GM12865 (cell line): ENCODE measurements at places on chromosomes 3 and 15.

GRCh38 chr3:8466526-8466925, 35.1 kb upstream of the LMCD1 start:
- no peak for DNase-seq

- no peak for DNase-seq
Measured at GRCh38 chr3:133934996-133935842, 39.5 kb upstream of the RAB6B start.

DNA sequence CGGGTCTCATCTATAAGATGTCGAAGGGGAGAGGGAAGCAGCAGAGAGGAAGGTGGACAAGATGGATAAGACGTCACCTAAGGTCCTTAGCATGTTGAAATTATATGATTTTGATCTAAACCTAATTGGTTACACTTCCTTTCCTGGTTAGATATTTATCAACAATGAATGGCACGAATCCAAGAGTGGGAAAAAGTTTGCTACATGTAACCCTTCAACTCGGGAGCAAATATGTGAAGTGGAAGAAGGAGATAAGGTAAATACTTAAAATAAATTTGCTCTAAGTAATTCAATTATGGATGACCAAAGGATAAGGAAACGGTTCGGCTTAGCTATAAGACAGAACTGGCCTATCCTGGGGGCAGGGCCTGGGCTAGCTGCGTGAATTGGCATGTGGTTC, 5.5 kb downstream of the ALDH1A3 start:
- DNase-seq: no peak

GRCh38 chr15:35741881-35742280, 195.9 kb upstream of the DPH6 start:
- DNase-seq: no peak

DNA sequence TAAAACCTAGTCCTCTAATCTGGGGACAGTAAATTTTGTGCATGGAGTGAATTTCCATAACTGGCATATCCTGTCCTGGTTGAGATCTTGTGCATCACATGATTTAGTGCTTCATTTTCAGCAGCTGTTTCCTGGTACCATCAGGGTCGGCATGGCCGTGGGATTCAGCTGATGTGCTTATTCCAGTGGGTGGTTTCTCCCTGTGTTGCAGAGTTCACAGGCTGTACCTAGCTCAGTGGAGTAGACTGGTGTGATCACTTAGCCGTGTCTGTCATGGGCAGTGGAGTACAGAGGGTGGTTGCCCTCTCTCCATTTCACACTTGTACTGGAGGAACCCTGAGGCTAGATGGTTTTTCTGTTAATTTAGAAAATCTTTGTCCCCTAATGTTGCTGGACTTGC, 228.5 kb downstream of the PTPRG start:
- no peak for DNase-seq
